MG63 (cell line): ENCODE measurements at places on chromosomes 12 and 14.

DNA sequence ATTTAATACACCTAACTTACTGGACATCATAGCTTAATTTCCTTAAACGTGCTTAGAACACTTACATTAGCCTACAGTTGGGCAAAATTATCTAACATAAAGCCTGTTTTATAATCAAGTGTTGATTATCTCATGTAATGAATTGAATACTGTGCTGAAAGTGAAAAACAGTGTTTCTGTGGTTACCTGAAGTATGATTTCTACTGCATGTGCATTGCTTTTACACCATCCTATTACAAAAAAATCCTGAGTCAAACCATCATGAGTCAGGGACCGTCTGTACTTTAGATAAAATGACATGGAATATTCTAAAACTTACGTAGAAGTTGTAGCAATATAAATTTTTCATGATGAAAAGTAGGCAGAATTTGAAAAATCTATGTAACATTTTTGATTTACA, 32.8 kb downstream of the TBC1D15 start:
- DNase-seq = no peak

DNA sequence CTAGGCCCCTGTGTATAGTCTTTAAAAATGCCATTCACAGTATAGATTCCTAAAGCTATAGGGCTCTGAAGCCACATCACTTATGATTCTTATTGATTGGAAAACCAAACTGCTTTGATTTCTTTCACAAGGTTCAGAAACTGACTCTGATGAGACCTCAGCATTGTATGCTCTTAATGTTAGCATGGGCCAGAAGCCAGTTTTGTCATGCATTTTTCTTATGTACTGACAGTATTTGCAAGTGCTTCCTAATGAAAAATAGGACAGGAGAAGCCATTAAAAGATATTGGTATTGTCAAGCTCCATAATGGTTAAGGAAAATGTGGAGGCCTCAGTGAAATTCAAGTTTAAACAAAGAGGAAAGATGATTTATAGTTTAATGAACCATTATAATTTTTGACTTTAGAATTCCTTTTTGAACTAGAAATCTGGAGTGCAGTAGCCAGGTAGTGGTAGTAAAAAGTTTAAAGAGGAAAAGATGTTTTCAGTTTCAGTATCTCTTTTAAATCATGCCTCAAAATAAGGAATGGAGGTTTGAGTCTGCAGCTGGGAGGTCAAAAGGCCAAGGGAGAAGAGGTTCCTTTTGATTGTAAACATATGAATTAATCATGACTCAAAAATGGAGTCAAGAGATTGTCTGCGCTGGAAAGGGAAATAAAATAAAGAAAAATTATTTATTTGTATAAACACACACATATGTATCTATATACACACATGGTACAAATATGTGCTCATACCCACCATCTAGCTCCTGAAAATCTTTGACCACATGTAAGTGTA, 388.1 kb upstream of the PRICKLE1 start:
- no peak for DNase-seq

DNA sequence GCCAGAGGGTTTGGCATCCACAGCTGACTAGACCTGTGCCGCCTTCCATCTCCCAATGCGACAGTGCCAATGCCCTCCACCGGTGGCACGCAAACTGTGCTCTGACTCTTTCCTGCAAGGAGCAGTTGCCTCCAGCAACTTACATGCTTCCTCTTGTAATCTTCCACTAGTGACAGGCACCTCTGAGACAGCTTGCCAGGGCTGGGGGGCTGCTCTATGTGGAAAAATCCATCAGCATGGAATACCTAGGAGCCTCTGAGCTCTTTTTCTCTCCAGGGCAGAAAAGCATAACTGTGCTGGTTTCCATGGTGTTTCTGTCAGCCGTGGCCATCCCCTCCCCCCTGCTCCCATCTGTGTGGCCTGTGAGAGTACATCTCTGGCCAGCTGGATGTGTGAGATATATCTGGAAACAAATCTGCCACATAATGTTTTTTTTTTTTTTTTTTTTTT, 110.6 kb downstream of the MYRFL start:
- DNase-seq = no peak

DNA sequence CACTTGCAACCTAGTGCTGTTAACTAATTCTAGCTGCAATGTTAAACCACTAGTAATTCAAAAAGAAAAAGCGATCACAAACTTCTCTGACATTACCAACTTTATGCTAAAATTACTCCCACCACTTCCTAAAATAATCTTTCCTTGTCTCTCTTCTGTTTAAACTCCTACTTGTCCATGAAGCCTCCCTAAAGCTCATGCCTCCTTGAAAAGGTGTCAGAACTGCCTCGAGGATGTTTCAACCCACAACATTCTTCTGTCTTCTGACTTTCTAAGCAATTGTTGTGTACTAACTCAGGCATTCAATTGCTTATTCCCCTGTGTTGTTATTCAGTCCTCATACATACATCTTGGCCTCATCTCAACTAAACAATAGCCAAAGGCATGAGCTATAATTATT, 5.9 kb downstream of the GNPTAB start:
- no peak for DNase-seq

DNA sequence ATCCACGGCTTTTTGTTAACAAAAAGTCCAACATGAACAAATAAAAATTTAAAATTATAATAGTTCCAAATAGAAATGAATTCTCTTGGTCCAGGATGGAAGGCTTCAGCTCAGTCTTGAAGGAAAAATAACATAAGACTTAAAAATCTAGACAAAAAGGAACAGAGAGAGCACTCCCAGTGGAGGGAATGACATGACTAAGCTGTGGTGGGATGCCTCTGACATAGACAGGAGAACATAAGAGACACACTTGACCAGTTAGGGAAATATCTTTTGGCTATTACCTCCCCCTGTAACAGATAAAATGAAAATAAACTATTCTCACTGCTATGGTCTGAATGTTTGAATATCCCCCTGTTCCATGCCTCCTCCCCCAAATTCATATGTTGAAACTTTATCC, 106.8 kb downstream of the BBS10 start:
- DNase-seq = no peak

GRCh38 chr12:129672110-129672509, 231.7 kb downstream of the TMEM132D start:
- DNase-seq = no peak

DNA sequence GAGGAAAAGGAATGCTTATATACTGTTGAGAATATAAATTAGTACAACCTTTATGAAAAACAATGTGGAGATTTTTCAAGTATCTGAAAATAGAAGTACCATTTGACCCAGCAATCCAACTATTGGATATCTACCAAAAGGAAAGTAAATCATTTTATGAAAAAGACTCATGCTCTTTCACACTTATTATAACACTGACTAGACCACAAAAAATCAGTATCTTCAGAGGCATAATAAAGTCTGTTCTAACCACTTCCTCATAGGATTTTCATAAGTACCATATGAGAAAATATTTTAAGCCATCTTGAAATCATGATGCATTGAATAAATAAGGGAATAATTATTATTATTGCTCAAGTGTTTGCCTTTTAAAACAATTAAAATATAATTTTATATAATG, 90.8 kb downstream of the SLCO1B1 start:
- no peak for DNase-seq

- DNase-seq = no peak
Observed at GRCh38 chr12:60834806-60835205, 1239.0 kb downstream of the SLC16A7 start.

DNA sequence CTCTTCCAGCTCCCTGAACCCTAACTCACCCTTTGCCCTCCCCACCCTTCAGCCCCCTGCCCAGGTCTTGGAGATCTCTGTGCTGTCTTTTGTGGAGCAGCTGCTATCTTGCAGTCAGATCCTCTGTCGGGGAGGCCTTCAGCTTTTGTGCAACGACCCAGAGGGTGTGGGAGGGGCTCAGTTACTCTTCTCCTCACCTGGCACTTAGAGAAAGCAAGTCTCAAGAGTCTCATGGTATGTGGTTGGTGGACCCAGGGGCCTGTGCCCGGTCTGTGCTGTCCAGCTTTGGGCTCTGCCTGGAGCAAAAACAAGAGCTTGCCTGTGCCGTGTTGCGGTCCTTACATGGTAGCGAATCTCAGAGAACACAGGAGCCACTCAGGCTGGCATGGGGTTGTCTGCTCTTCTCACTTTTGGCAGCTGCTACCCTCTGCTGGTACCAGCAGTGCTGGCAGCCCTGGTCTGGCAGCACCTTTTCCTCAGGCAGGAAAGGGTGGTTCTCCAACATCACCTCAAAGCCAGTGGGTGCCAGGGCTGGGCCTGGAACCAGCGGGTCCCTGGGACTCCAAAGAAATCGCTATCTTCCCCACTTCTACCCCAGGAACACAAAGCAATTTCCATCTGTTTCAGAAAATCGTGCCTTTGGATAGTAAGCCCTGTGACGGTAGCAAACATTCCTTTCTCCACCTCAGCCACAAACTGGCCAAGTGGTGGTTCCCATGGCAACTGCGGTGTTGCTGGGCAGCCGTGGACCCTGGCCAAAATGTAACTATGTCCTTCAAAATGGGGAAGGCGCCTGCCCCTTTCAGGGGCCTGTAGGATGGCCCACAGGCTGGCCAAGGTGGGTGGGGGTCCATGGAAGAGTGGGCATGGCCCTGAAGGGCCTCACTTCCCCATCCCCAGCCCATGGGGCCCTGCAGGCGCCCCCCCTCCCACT, 90.0 kb downstream of the RIN3 start:
- peak; percentile 23 for DNase-seq

GRCh38 chr14:21940887-21941856, 267.6 kb upstream of the OR4E1 start:
- no peak for DNase-seq

GRCh38 chr12:65792724-65793123, 31.6 kb upstream of the HMGA2 start:
- DNase-seq = no peak

GRCh38 chr12:89117448-89118034, 234.8 kb downstream of the DUSP6 start:
- DNase-seq = no peak

DNA sequence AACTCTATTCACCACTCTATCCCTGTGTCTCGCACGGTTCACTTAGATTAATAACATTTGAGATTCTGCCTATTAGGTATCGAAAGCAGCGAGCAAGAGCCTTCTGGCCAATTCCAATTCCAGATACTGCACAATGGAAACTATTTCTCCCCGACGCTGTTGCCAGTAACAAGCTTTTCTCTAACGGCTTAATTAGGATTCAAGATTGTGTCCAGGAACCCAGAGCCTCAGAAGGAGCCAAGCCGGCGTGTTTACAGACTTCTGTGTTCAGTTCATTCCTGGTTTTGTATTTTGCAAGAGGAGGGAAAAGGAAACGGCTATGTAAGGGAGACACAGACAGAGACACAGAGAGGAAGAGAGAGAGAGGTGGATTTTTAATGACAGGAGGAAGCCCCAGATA, 185.6 kb downstream of the DICER1 start:
- no peak for DNase-seq

DNA sequence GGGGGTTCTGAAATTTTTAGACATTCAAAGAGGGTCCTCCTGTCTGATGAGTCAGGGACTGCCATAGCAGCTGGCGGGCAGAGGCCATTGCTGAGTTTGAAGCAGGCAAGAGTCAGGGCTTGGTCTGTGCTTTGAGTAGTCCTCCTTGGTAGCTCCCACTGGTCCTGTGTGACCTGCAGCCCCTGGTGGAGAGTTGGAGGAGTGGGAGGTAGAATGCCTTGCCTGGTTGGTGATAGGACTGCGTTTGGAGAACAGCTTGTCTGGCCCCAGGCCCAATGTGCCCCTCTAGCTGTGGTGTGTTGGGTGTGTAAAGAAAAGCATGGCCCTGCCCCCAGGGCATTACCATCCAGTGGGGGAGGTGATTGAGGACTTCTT, 116.7 kb downstream of the BEGAIN start:
- DNase-seq = no peak

- DNase-seq = no peak
Observed at GRCh38 chr14:105147671-105148603, 20.6 kb downstream of the JAG2 start.

DNA sequence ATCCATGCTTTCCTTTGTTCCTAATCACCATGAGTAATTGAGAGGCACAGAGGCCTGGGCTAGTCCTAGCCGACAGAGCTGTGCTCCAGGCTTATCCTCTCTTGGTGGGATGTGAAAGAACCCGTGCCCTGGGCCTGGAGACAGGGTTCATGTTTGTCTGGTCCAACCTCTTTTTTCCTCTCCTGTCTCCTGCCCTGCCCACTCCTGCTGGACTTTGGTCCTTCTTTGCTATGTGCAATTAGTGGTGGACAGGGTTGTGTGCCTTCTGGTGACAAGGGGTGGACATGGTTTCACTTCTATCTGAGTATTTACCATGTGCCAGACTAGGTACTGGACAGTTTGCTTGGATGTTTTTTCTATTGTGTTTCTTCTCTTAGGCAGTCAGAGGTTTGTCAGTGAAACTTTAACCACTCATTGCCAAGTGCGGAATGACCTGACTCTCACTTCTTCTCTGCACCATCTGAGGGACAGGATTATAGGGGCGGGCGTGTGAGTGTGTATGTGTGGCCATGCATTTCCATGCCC, 126.1 kb downstream of the SMOC1 start:
- DNase-seq = no peak

- DNase-seq = peak; percentile 47
Observed at GRCh38 chr12:92224685-92225331, 79.2 kb upstream of the BTG1 start.

DNA sequence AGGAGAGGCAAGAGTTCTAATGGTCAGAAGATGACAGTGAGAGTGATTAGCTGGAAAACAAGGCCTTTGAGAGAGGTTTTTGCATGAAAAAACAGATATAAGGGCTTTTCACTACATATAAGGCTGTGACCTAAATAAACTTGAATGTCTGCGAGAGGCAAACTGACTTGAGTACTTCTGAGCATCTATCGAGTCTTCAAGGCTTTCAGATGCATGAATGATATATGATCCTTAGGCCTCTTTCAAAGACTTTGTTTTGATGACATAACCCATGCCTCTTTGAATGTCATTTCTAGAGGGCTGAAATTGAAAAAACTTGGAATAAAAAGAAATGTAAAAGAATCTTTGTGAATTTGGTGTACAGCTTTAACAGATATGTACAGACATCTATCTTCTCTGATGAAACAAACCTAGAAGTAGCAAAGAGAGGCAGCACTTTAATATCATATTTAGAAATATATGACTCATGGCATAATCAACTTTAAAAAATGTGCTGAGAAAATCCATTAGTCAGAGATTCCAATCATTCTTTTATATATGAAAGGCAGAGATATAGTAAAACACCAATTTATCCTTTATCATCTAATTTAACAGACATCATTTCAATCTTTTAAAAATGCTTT, 72.6 kb downstream of the PPM1H start:
- DNase-seq = no peak

GRCh38 chr12:124998705-124999104, 5.3 kb downstream of the BRI3BP start:
- DNase-seq = no peak

DNA sequence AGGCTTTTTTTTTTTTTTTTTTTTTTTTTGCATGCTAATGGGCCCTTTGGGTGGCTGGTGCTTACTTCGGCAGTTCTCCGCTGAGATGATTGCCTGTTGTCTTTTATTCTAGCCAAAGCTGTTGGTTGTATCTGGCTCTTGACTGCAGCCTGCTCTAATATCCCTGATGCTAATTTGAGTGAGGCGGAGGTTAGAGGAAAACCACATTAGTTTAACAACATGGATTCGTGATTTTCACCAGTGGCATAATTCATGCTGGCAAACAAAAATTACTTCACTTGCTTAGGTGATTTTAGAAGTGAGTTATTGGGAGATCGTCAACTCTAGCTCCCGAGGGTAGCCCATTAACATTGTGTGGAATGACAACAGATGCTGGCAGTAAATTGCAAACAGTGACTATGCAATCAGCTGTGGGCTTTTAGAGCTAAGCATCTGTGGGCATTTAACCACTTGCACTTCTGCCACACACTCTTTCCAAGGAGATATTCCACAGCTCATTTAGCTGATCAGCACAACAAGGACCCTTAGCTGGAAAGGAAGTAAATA, 97.6 kb upstream of the ZDHHC17 start:
- no peak for DNase-seq
